ENCODE measurements at places on chromosomes 2 and 18. TPM values are rescaled to one million over a fixed set of nuclear protein-coding genes. Genes with fewer than 3 reads are reported as not detected.
A peak's percentile ranks its signal among the peaks of the same experiment; 100 is the strongest.

Gene C2orf80
- not detected for polyA plus RNA-seq

GRCh38 chr2:219446101-219446504 lies 11.5 kb downstream of the SPEG start:
- no peak for DNase-seq

DNA sequence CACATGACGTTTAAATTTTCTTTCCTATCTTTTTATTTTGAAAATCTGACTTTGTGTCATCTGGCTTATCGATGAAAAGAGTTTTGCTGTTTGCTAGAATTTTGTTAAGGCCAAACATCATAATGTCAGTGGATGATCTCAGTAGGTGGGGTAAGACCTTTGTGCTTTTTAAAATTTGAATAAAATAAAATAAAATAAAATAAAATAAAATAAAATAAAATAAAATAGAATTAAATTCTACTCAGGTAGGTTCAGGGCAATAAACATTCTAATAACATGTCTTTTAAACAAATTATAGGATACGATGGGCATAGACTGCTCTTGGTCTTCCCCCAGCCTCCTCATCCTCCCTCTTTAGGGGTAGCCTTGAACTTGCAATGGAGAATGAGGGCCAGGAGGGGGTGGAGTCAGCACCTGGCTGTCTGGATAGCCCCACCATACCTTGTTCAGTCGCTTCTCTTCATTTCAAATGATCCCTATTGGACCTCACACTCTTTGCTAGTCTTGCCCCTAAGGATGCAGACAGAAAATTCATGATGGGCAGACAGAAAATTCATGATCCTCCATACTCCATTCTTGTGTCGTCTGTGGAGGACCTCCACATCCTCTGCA lies 8.1 kb downstream of the LDLRAD4 start:
- DNase-seq = no peak

GRCh38 chr2:11344342-11344955 lies at the start of gene ROCK2:
Gene ROCK2 (minus strand): TSS chr2:11344636. CDS start chr2:11344136, 500 bp downstream.
- peak; percentile 81 for DNase-seq
